ENCODE measurements at places on chromosomes 7 and 10. TPM values are rescaled to one million over a fixed set of nuclear protein-coding genes. Genes with fewer than 3 reads are reported as not detected.

Gene ZCCHC24
- 0.53 TPM for total RNA-seq

Gene SDK1
- total RNA-seq, result 1.1 TPM

Gene LRRD1
- total RNA-seq, result not detected

Gene RNF32
- total RNA-seq, result 0.90 TPM

Gene TLX1
- not detected for total RNA-seq

- no peak for DNase-seq
- no peaks in the 10 kb centered on the region for H3K36me3 ChIP-seq
- no peak overlapping the region for H3K27ac ChIP-seq
- H3K27me3 ChIP-seq, result peaks cover 5% of the 10 kb centered on the region
- no peaks in the 10 kb centered on the region for H3K4me1 ChIP-seq
Measured at GRCh38 chr10:131860806-131861440, 39.9 kb upstream of the PPP2R2D start.

- no peaks in the 10 kb centered on the region for H3K36me3 ChIP-seq
- no peak overlapping the region for H3K4me3 ChIP-seq
- DNase-seq, result no peak
- H3K27me3 ChIP-seq, result peaks cover 5% of the 10 kb centered on the region
Measured at GRCh38 chr10:59242057-59242456, 65.6 kb downstream of the PHYHIPL start.

DNA sequence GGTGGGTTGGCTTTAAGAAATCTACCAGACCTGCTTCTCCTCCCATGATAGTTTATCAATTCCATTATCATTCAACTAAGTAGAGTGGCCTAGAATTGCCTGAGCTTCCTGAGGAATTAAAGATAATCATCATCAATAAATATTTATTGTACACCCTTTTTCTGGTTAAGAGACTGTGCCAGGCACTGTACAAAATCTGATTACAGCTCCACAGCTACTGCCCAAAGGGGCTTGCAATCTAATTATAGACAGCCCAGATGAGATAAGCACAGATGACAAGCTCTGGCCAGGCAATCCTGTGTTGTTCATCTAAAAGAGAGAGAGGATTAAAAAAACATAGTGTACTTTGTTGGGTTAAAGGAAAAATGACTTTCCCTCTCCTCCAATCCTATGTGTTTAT, 586.4 kb downstream of the GATA3 start:
- no peak for DNase-seq
- H3K4me3 ChIP-seq, result no peak overlapping the region
- H3K27me3 ChIP-seq, result no peaks in the 10 kb centered on the region
- no peaks in the 10 kb centered on the region for H3K4me1 ChIP-seq
- H3K36me3 ChIP-seq, result no peaks in the 10 kb centered on the region

DNA sequence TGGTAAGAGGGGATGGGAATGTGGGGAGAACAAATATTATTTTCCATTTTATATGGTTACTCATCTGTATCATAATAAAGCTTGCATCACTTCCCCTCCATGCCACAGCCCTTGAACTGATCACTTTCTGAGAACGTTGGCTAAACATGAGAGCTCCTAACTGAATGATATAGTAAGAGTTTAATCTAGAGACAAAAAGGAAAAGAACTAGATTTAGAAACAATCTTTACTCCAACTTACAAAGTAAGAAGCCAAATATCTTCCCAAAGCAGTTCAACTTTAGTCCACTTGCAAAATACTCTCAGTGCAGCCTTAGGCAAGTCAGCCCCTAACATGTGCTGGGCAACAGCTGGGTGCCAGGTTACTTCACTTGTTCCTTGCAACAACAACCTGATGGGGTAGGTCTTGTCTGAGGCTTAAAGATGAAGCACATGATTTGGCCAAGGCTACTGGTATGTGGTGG, 20.3 kb downstream of the SMURF1 start:
- H3K4me3 ChIP-seq, result no peak overlapping the region
- H3K27ac ChIP-seq, result peak overlapping the region; percentile 5
- peaks cover 38% of the 10 kb centered on the region for H3K4me1 ChIP-seq
- H3K27me3 ChIP-seq, result no peaks in the 10 kb centered on the region
- peaks cover 22% of the 10 kb centered on the region for H3K36me3 ChIP-seq

- H3K27me3 ChIP-seq, result no peaks in the 10 kb centered on the region
Measured at GRCh38 chr7:150479023-150479716, 28.7 kb downstream of the GIMAP8 start.

DNA sequence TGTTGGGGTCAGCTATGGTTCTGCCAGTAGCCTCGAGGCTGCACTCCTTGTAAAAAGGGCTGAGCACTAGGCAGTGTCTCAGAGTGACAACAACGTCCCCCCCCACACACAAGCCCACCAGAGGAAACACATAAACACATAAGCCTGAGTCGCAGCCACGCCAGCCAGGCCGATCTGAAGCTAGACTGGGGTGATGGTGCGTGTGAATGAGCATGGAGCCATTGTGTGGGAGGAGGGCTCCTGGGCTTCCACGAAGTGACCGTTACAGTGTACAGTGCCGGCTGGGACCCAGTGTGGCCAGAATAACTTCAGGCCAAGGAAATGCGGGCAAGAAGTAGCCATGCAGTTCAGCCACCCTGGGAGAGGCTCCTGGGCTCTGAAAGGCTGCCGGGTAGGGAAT, 3.7 kb upstream of the C10orf105 start:
- no peak for DNase-seq
- H3K4me3 ChIP-seq, result no peak overlapping the region
- H3K27ac ChIP-seq, result peak overlapping the region; percentile 96
- H3K27me3 ChIP-seq, result no peaks in the 10 kb centered on the region

GRCh38 chr7:970744-971143, 4.6 kb downstream of the COX19 start:
- DNase-seq, result no peak
- no peaks in the 10 kb centered on the region for H3K27me3 ChIP-seq
- H3K36me3 ChIP-seq, result peaks cover 50% of the 10 kb centered on the region
- no peak overlapping the region for H3K4me3 ChIP-seq
- peaks cover 33% of the 10 kb centered on the region for H3K4me1 ChIP-seq

GRCh38 chr7:120806669-120807068, 51.3 kb downstream of the TSPAN12 start:
- no peaks in the 10 kb centered on the region for H3K36me3 ChIP-seq
- H3K4me3 ChIP-seq, result no peak overlapping the region
- H3K27me3 ChIP-seq, result peaks cover 2% of the 10 kb centered on the region
- no peak overlapping the region for H3K27ac ChIP-seq
- no peaks in the 10 kb centered on the region for H3K4me1 ChIP-seq

DNA sequence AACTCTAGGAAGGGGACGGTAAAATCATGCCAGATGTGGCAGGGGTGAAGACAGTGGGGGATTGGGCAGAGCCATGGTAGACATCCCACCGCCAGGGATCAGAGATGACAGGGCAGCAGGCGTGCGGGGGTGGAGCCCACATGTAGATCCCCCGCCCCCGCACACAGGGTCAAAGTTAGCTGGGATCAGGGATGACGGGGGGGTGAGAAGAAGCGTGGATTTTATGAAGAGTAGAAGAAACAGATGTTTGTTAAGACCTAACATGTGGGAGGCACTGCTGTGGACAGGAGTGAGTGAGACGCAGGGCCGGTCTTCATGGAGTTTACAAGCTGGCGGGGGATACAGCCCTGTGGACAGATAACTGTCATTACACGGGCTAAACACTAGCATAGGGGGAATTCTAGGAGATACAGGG, 154.0 kb upstream of the KLF14 start:
- H3K4me3 ChIP-seq, result no peak overlapping the region
- peaks cover 55% of the 10 kb centered on the region for H3K4me1 ChIP-seq
- H3K36me3 ChIP-seq, result peaks cover 80% of the 10 kb centered on the region
- H3K27me3 ChIP-seq, result no peaks in the 10 kb centered on the region
- DNase-seq, result no peak

DNA sequence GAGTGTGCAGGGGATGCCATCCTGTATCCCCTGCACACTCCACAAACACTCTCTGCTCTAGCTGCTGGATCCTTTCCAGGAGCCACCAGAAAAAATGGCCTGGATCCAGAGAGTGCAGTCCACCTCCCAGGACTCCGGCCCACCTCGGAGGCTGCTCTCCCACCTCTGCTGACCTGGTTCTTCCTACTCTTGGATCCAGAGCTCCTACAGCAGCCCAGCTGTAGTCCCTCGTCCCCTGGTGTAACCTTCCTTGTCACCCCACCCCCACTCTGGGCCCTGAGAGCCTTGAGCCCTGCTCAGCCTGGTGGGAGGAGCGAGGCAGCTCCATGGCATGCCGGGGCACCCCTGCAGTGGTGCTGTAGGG, 54.4 kb downstream of the GOLGA7B start:
- H3K27me3 ChIP-seq, result peaks cover 10% of the 10 kb centered on the region
- no peak for DNase-seq
- no peak overlapping the region for H3K27ac ChIP-seq
- H3K4me1 ChIP-seq, result no peaks in the 10 kb centered on the region
- H3K4me3 ChIP-seq, result no peak overlapping the region

DNA sequence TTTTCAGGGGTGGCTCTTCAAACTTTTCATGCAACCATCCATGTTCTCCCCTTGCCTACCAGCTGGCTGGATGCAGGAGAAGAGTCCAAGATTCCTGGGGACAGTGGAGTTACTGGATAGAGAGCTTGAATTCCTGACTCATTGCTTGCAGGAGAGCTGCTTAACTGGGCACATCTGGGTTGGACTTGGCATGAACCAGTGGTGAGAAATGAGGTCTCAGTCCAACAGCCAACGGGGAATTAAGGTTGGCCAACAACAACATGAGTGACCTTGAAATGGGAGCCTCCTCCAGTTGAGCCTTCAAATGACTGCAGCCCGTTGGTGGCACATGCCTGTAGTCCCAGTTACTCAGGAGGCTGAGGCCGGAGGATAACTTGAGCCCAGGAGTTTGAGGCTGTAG, 58.1 kb upstream of the OPN4 start:
- H3K36me3 ChIP-seq, result no peaks in the 10 kb centered on the region
- DNase-seq, result no peak
- H3K27me3 ChIP-seq, result no peaks in the 10 kb centered on the region
- no peak overlapping the region for H3K27ac ChIP-seq

GRCh38 chr7:40749877-40750276, 615.1 kb downstream of the SUGCT start:
- no peak overlapping the region for H3K4me3 ChIP-seq
- DNase-seq, result no peak
- H3K4me1 ChIP-seq, result no peaks in the 10 kb centered on the region
- no peaks in the 10 kb centered on the region for H3K27me3 ChIP-seq

GRCh38 chr7:148182264-148182663, 408.3 kb upstream of the C7orf33 start:
- no peaks in the 10 kb centered on the region for H3K36me3 ChIP-seq
- H3K4me3 ChIP-seq, result no peak overlapping the region
- no peak overlapping the region for H3K27ac ChIP-seq
- DNase-seq, result no peak
- no peaks in the 10 kb centered on the region for H3K4me1 ChIP-seq
- H3K27me3 ChIP-seq, result peaks cover 8% of the 10 kb centered on the region

- H3K27me3 ChIP-seq, result no peaks in the 10 kb centered on the region
- no peak for DNase-seq
- H3K36me3 ChIP-seq, result peaks cover 5% of the 10 kb centered on the region
Measured at GRCh38 chr7:99672573-99672972, 7.2 kb downstream of the CYP3A5 start.

GRCh38 chr7:131735101-131735500, 178.7 kb upstream of the PODXL start:
- H3K36me3 ChIP-seq, result no peaks in the 10 kb centered on the region
- H3K4me1 ChIP-seq, result no peaks in the 10 kb centered on the region
- peaks cover 26% of the 10 kb centered on the region for H3K27me3 ChIP-seq
- DNase-seq, result no peak
- H3K27ac ChIP-seq, result no peak overlapping the region

DNA sequence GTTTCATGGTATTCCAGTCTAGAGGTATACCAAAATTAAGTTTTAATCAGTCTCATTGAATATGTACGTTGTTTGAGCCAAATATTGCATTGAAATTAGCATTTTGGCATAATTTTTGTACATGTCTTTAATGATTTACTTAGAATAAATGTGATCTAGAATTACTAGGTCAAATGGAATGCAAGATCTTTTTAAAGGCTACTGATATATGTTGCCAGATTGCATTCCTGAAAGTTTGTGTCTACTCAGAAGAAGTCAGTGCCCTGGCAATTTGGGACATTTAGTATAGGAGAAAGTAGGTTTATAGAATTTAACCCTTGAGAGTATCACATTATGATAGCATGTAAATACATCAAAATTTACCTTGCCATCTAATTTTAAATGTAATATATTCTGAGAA, 32.4 kb downstream of the KMT2E start:
- no peaks in the 10 kb centered on the region for H3K27me3 ChIP-seq
- DNase-seq, result no peak
- no peak overlapping the region for H3K4me3 ChIP-seq
- H3K4me1 ChIP-seq, result peaks cover 45% of the 10 kb centered on the region

GRCh38 chr10:52664629-52665028, 108.0 kb downstream of the MBL2 start:
- H3K27me3 ChIP-seq, result no peaks in the 10 kb centered on the region
- no peak overlapping the region for H3K4me3 ChIP-seq
- DNase-seq, result no peak
- H3K4me1 ChIP-seq, result no peaks in the 10 kb centered on the region
- no peak overlapping the region for H3K27ac ChIP-seq
- H3K36me3 ChIP-seq, result no peaks in the 10 kb centered on the region

GRCh38 chr10:24706479-24707118, 17.1 kb downstream of the ARHGAP21 start:
- DNase-seq, result peak; percentile 62
- peaks cover 7% of the 10 kb centered on the region for H3K4me1 ChIP-seq
- H3K4me3 ChIP-seq, result no peak overlapping the region
- no peaks in the 10 kb centered on the region for H3K27me3 ChIP-seq
- H3K36me3 ChIP-seq, result no peaks in the 10 kb centered on the region

DNA sequence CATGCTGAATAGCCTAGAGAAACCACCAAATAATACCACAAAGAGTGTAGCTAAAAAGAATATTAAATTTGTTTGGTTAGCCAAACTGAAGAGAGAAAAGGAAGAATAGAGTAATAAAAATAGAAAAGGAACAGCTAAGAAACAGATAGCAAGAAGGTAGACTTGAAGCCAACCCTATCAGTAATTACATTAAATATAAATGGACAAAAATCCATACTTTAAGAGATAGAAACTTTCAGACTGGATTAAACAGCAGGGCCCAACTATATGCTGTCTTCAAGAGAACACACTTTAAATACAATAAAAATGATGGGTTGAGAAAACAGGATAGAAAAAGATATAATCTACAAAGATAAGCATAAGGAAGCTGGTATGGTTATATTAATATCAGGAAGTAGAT, 31.2 kb downstream of the IL2RA start:
- peaks cover 87% of the 10 kb centered on the region for H3K36me3 ChIP-seq
- no peak overlapping the region for H3K4me3 ChIP-seq
- DNase-seq, result no peak
- H3K27me3 ChIP-seq, result no peaks in the 10 kb centered on the region
- H3K27ac ChIP-seq, result peak overlapping the region; percentile 10

GRCh38 chr10:15898046-15898445, 37.7 kb upstream of the MINDY3 start:
- no peak overlapping the region for H3K4me3 ChIP-seq
- no peak overlapping the region for H3K27ac ChIP-seq
- peaks cover 29% of the 10 kb centered on the region for H3K27me3 ChIP-seq
- no peak for DNase-seq
- H3K36me3 ChIP-seq, result no peaks in the 10 kb centered on the region

Measured in activated CD4-positive, alpha-beta T cell treated with anti-CD3 and anti-CD28 coated beads for 36 hours (primary cell).